ENCODE measurements at places on chromosomes 6 and 20.

- DNase-seq: no peak
These were observed 94.6 kb downstream of the BCAS1 start for GRCh38 chr20:53975761-53976160.

GRCh38 chr6:71284785-71285184, 3.8 kb upstream of the OGFRL1 start:
- no peak for DNase-seq

DNA sequence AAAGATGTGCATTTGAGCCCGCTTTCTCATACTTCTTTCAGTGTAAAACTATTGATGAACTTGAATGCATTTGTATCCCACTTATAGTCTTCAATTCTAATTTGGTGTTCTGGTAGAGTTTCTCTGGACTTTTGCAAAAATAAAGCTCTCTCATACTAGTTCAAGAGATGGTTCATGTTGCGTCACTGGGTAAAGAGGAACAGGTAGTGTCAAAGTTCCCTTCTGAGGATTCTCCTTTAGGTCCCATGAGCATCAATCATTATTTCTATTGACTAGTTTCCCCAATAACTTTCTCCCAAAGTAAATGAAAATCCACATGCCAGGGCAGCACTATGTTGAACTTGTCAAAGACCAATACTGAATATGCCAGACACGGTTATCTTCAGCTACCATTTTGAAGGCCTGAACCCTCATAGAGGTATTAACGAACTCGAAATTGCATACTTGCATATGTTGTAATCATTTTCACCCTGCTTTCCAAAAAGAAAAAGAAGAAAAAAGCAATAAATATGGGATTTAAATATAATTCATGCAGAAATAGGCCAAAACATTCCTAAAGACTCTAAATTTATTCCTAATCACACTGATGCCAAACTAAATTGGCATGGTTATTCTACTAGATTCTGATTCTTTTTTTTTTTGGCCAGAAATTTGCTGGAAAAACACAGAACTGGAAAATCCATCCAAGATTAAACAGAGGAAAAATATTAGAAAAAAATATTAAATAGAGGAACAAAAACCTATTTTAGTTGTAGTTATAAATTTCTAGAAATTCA, 84.5 kb downstream of the SGK1 start:
- no peak for DNase-seq

- no peak for DNase-seq
These were observed 132.4 kb downstream of the SOBP start for GRCh38 chr6:107622269-107622668.

GRCh38 chr6:22670605-22671004, 101.2 kb downstream of the HDGFL1 start:
- no peak for DNase-seq

GRCh38 chr6:53300656-53301551, 47.8 kb downstream of the ELOVL5 start:
- no peak for DNase-seq

GRCh38 chr20:9392892-9393857, 121.2 kb upstream of the LAMP5 start:
- peak; percentile 62 for DNase-seq

GRCh38 chr6:154249499-154250298, 106.9 kb downstream of the IPCEF1 start:
- DNase-seq: no peak
